T-helper 17 cell (primary cell): ENCODE measurements at places on chromosomes 5 and 9.

- no peak for DNase-seq
These were observed 77.9 kb upstream of the DAB2 start for GRCh38 chr5:39502704-39503103.

- no peak for DNase-seq
These were observed 77.5 kb upstream of the FAM170A start for GRCh38 chr5:119551819-119552218.

GRCh38 chr5:27491047-27491446, 452.7 kb upstream of the CDH9 start:
- no peak for DNase-seq

DNA sequence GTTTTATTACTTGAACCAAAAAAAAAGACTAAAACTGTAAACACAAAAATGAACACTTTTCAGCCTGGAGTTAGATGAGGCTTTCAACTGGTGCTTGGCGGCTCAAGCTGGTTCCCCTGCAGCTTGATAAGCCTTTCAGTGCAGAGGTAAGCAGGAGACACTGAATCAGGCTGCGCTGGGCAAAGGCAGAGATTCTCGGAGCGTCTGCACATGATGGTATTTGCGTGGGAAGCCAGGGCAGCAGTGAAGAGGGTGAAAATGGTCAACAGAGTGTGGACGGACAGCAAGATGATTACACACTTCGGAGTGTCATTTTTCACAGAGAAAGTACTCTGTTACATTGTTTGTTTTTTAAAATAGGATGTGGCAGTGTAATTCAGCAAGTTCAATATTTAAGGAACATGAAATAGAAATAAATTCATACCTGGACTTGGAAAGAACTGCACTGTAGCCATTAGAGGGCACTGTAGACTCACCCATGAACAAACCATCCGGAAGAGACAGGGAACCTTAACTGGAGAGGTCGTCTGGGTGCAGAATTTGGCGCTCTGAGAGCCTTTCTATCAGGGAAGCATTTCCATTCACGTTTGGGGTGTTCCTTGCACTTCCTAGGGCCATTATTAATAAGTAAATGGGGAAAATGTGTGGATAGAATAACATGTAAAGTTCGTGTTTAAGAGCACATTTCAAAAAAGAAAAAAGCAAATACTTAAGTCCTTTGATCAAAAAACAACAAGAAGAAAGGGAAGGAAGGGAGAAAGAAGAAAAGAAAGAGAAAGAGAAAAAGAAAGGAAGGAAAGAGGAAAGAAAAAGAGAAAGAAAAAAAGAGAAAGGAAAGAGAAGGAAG, 69.8 kb downstream of the ICE1 start:
- no peak for DNase-seq

- no peak for DNase-seq
These were observed 179.1 kb downstream of the EPB41L4A start for GRCh38 chr5:112239996-112240395.

- DNase-seq, result no peak
These were observed 46.9 kb downstream of the CTNND2 start for GRCh38 chr5:11857391-11857790.

DNA sequence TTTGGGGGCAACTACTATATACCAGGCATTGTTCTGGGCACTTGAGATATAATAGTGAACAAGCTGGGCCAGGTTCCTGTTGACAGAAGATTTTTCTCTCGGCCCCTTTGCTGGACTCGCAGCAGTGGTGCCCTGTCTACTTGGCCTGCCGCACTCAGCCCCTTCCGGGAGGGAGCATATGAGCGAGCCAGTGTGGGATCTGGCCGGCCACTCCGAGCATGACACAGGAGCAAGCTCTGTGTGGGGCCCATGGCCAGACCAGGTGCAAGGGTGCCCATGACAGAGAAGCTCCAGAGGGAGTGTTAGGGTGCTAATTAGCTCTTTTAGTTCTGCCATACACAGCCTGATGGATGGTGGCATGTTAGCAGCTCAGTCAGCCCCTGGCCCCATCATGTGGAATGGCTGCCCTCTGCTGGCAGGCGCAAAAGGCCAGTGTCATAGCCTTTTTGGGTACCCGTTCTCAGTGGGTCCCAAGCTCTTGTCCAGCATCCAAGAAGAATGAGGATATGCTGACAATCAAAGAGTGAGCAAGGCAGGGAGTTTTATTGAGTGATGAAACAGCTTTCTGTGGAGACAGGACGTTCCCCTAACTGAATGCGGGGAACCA, 9.3 kb upstream of the KIF4B start:
- no peak for DNase-seq

GRCh38 chr5:76616206-76616605, 7.0 kb downstream of the F2RL2 start:
- no peak for DNase-seq

DNA sequence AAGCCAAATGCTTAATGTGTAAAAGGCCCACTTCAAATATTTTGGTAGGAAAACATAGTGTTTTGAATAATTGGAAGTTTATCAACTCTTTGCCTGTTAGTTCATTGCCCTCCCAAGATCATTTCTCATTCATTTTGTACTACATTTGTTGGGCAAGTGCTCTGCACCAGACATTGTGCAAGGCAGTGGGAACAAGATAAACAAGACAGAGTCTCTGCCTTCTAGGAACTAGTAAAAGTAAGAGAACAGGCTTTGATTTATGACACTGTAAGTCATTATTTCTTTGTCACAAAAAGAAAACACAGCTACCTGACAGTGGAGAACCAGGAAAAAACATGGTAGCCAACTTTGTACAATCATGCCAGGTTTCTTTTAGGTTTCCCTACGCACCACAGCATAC, 63.7 kb upstream of the PAM start:
- DNase-seq, result no peak

GRCh38 chr9:90256345-90256744, 386.3 kb downstream of the DIRAS2 start:
- no peak for DNase-seq

GRCh38 chr9:133509179-133510083, 15.3 kb downstream of the MYMK start:
- DNase-seq, result no peak

DNA sequence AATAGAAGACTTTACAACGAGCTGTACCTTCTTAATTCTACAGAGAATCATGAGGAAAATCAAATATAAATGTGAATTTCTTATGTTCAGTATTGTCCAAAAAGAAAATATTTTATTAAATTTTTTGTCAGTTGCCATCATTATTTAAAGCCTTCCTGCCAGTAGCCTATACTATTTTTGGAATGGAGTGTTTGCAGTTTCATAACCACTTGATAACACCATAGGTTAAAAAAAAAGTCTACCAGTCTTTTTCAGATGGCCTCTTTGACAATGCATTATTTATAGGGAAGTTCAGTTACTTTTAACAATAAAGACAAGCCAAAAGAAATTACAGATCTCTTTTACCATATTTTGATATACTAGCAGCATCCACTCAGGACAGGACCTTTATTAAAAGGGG, 80.3 kb upstream of the CCDC152 start:
- DNase-seq, result no peak

GRCh38 chr9:137828527-137829259, 48.9 kb upstream of the CACNA1B start:
- DNase-seq, result no peak

GRCh38 chr5:116896001-116896400, 321.4 kb upstream of the SEMA6A start:
- DNase-seq, result no peak

GRCh38 chr5:34053133-34053532, 10.1 kb upstream of the C1QTNF3 start:
- DNase-seq, result no peak

GRCh38 chr5:160773646-160774410, 78.2 kb downstream of the ATP10B start:
- no peak for DNase-seq

DNA sequence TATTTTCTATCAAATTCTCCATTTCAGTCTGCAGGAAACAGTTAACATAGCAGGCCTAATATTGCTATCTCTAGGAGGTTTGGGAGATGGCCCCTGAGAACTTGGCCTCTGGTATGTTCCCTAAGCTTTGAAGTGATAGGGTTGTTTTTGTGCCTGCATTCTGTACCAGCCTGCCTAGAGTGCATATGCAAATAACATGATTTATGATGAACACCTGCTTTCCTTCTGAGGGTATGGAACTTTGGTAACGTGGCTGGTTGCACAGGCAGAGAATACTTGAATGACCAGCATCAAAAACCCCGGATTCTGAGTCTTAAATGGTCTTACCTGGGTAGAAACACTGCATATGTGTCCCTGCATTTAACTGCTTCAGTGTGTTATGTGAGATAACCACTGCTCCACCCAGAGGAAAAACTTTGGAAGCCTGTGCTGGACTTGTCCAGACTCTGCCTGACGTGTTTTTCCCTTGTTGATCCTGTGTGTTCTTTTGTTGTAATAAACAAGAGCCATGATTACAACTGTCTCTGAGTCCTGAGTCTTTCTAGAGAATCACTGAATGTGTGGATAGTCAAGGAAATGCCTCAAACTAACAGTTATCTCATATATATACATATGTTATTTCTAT, 111.3 kb upstream of the ABCA1 start:
- DNase-seq, result no peak
